ENCODE measurements at places on chromosomes 13 and 19.
A peak's percentile ranks its signal among the peaks of the same experiment; 100 is the strongest.

GRCh38 chr19:32041681-32042292 lies 303.6 kb upstream of the ZNF507 start:
- peak; percentile 2 for DNase-seq

GRCh38 chr19:46408664-46409039 lies 4.7 kb downstream of the CCDC8 start:
- DNase-seq = peak; percentile 59

GRCh38 chr19:41192574-41193429 lies at the start of gene CYP2S1:
Gene CYP2S1 (plus strand): TSS chr19:41193219. CDS start chr19:41193265, 46 bp downstream.
- peak; percentile 70 for DNase-seq

GRCh38 chr13:71722206-71722605 lies 144.8 kb downstream of the DACH1 start:
- DNase-seq = peak; percentile 58

- no peak for DNase-seq
These were observed 63.1 kb upstream of the FRY start for GRCh38 chr13:31968473-31968872.

DNA sequence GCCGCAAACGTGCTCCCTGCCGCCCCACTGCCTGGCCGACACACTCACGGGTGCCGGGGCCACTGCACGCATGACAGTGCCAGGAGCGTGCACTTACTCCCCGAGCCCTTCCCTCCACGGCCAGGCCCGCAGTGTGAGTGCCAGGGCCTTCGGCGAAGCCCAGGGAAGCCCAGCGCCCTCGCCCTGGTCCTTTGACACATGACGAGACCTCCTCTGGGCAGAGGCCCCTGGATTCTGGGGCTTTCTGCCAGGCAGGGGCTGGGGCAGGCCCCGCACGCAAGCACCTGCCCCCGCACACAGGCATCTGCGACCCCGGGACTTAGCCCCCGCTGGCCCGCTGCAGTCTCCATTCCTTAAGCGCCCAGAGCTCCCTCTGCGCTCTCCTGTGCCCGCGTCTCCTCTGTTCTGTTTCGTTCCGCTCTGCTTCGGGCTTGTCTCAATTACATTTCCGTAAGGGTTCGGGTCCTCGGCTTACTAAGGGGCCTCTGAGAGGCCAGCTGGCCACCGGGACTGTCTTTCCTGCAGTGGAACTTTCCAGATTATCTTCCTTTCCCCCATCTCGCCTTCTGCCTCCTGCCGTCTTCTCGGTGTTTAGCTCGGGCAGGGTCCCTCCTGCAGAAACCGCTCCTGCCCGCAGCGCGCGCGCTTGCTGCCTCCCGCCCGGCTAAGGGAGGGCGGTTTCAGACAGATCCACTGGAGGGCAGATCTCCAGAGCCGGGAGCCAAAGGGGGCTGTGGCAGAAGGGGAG lies 98.8 kb downstream of the ING1 start:
- peak; percentile 8 for DNase-seq

All from epithelial cell of esophagus (primary cell).